HS-27A (cell line): ENCODE measurements at places on chromosomes 4 and X.

GRCh38 chr4:24473309-24473721 lies 111.0 kb downstream of the DHX15 start:
- DNase-seq = no peak

- no peak for DNase-seq
Measured at GRCh38 chrX:12480956-12481355, 310.3 kb upstream of the PRPS2 start.

GRCh38 chr4:178963446-178964045 lies 1521.3 kb upstream of the AGA start:
- no peak for DNase-seq

DNA sequence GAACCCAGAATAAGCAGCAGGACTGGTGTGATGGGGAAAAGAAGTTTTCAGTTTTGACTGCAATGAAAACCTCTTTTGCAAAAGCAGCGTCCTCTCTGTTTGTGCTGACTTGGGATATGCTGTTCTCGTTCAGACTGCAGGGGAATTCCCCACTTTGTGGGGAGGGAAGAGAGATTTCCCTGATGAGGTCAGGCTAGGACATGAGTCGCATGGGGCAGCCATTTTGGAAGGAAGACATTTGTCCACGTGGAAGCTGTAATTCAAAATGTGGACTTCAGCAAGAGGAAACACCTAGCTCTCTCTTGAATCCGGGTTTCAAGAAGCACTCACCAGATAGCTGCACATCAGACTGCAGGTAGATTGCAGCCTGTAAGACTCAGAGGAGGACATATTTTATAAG lies 39.3 kb downstream of the ING2 start:
- no peak for DNase-seq
